ENCODE measurements at places on chromosomes 5 and 9.

GRCh38 chr5:178123966-178124925, 6.6 kb upstream of the RMND5B start:
- no peak for DNase-seq

- no peak for DNase-seq
Measured at GRCh38 chr9:103942651-103943050, 151.5 kb upstream of the SMC2 start.

DNA sequence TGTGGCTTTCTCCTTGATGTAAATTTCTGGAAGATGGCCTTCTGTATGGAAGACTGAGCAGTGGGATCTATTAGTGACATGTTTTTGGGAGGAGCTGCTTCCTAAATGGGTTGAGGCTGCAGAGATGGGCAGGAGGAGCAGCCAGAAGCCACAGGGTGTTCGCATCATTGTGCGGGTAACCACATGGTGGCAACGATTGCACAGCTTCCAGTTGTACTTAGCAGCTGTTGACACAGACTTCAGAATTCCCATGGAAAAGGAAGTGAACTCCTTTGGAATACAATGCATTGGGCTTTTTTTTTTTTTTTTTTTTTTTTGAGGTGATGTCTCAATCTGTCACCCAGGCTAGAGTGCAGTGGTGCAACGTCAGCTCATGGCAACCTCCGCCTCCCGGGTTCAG, 297.3 kb downstream of the NR3C1 start:
- no peak for DNase-seq

DNA sequence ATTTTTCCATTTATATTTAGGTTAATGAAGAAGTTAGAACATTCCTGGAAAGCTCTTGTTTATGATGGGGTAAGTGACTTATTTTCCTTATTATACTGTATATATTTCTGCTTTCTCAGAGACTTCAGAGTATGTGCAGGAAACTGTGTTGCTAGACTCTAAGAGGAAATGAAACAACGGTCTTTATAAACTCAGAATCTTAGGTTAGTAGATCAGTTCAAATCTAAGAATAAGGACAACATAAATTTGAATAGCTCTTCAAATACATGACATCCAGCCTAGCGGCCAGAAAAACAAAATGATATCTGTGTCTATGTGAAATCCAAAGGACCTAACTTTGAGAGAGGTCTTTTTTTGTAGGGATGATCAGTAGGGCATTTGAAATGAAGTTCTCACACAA, 94.3 kb downstream of the PRKACG start:
- DNase-seq = no peak

DNA sequence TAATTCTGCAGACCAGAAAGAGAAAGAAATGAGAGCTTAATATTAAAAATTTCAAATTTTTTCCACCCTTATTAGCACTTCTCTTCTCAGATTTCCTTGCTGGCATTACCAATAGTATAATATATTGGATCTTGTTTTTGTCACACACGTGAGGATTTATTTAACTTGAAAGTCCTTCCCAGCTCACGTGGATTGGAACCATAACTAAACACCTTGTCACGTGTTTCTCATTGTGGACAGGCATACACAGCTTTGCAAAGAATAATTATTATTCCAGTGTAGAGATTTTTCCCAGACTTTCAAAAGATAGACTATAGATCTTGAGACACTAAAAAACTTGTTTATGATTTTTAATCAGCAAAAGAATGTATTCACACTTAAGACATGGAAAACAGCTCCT, 123.8 kb upstream of the LPAR1 start:
- DNase-seq = no peak

GRCh38 chr9:131276891-131277286, 579 bp upstream of the FAM78A start:
- no peak for DNase-seq

DNA sequence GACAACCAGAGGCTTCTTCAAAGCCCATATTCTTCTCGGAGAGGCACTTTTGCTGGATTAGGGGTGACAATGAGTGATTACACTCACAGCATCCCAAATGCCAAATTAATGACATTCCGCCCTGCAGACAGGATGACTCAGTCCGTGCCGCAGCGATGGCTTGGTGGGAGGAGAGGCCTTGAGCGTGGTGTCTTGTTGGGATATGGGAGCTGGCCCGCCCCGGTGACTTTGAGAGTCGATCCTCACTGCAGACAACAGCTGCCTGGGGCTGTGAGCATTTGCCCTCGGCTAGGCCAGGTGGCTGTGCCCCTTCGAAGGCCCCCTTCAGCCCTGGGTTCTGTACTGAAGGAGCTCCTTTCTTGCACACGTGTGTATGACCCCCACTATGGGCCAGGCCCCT, 29.8 kb downstream of the OLFM1 start:
- no peak for DNase-seq

DNA sequence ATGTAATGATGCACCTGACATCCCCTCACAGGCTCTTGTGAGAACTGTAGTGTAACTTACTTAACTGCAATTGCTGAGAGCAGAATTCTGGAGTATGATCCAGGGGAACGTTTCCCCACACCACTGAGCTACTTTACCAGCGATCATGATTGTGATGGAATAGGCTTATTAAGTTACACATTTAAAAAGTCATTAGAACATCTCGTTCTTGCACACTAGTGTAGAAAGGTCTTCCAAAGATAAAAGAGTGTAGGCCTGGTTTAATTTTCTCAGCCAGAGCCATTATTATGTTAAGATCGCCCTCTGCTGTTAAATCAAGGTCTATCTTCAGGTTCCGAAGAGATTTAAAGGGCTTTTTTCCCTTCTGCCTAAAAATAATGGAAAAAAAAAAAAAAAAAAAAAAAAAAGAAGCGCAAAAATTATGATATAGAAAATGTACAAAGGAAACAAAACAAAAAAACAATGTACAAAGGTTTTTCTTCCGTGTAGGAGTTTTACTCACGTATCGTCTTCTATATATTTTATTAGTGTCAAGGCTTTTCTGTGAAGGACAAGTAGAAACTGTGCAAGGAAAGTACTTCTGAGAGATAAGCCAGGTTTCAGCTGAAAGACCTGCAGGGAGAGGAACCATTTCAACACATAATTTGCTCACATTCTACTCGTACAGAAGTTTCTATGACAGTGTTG, 18.6 kb upstream of the MOB3B start:
- DNase-seq = no peak

DNA sequence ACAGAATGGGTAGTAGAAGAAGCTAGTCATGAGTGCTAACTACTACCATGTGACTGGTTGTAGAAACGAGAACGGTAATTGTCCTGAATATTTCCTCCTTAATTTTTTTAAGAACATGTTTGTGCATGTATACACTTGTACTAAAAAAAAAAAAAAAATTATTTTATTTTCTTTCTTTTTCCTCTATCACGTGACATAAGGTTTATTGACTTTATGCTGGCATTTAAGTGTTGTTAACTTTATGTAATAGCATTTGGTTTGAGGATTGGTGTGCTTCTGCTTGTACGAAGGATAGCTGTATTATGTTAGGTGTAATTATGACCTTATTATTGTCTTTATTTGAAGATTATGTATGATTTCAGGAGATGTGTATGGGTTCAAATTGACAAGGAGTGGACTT, 349.1 kb upstream of the PTPRD start:
- no peak for DNase-seq

DNA sequence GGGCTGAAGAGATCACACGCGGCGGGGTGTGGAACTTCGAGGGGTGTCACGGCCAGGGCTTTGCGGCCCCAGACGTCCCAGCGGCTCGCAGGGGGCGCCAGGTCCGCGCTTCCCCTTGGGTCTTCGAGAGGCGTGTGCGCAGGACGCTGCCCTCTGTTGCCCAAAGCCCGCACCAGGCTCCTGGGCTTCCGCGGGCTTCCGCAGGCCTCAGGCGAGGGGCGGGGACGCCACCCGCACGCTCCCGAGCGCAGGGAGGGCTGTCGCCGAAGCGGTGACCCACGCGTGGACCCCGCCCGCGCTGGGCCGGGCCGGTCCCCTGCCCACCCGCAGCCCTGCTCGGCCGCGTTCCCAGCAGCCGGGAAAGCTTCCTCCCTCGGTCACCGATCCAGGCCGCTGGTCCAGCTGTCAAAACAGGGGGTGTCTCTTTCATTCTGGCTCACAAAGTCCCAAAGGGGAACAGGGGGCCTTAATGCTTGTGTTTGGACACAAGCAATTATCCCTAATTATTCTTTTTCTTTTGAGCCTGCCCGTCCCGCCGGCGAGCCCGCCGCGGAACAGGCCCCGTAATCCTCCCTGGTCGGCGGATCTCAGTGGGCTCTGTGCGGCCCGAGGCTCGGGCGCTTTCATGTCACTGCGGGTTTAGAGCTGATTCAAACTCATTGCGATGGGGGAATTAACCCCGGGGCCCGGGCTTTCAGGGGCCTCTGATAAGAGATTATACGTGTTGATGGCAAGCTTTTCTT, 60.6 kb downstream of the TMEM174 start:
- DNase-seq = peak; percentile 87

DNA sequence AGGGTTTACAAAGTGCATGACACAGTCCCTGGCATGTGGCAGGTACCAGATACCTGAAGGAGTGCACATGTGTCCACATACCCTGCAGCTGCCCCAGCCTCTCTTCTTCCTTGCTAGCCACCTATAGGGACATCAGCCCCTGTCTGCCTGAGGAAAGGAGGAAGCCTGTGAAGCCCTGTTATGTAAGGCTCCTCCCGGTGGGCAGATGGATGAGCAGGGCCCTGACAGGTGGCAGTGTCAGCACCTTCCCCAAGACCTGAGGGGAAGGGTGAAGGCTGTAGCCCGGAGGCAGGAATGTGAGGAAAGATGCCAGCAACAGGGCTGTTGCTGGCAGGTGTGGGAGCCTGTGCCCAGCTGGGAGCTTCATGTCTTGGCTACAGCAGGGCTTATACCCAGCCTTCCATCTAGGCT, 21.7 kb downstream of the TCF7 start:
- no peak for DNase-seq

DNA sequence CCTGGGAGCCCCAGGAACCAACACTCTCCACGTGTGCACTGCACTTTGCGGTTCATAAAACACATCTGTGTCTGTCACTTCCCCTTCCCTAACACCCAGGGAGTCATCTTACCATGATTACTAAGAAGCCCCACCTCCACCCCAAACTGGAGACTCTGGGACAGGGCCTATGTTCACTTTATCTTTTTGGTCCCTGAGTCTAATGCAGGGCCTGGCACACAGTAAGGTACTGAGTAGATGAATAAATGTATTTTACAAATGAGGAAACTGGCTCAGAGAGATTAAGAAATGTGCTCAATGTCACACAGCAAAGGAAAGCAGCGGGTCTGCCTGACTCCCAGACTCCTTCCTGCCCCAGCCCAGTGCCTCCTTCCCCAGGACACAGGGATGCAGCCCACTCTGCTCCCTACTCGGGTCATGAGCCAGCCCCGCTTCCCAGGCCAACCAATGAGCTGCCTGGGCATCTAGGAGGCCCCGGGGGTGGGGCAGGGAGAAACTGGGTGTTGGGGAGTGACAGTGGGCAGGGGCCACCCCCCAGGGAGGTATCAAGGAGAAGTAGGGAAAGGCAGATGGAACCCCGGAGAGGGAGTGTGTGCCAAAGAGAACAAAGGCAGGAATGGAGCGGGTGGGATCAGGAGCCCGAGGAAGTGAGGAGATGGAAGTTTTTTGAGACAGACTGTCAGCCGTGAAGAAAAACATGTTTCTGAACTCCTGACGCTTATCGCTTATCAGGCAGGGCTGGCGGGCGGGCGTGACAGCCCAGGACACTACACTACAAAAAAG, 30.5 kb downstream of the SHB start:
- no peak for DNase-seq

GRCh38 chr9:121538221-121538620, 38.6 kb upstream of the GGTA1 start:
- DNase-seq = no peak

DNA sequence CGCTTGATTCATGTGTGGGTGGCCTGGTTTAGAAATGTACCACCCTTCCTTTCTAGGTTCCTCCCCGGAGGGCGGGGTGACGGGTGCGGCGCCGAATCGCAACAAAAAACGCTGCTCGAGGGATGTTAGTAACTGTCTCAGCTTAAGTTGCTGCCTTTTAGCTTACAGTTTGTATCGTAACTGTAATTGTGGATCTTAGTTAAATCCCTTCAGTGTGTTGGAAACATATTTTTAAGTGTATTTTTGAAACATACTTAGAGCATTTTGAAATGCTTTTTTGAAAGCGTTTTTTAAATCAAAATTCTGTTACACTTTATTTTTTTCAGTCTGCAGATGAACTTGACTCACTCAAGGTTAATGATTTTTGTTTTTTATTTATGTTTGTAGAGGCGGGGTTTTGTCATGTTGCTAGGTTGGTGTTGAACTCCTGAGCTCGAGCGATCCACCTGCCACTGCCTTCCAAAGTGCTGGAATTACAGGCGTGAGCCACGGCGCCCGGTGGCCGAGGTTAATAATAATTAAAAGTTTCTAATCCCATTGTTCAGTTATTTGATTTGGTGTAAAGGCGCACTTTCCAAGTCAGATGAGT, 997 bp upstream of the CHD1 start:
- no peak for DNase-seq

DNA sequence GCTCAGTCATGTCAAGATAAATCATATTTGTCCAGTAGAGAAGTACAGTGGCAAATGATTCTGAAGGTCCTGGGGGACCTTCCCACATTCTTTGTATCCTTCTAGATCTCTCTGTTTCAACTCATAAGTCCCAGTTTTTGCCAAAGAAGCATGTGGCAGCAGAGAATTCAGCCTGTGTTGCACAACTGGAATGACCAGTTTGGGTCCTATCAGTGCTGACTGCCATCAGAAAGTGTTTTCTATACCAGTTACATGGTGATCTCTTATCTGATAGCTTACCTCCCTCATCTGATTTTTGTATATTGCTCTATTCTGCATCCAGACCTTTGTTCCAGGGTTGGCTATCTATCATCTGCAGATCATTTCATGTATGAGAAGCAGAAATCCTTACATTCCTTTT, 21.7 kb downstream of the GM2A start:
- no peak for DNase-seq

- DNase-seq = no peak
Measured at GRCh38 chr9:137820161-137820855, 57.3 kb upstream of the CACNA1B start.

DNA sequence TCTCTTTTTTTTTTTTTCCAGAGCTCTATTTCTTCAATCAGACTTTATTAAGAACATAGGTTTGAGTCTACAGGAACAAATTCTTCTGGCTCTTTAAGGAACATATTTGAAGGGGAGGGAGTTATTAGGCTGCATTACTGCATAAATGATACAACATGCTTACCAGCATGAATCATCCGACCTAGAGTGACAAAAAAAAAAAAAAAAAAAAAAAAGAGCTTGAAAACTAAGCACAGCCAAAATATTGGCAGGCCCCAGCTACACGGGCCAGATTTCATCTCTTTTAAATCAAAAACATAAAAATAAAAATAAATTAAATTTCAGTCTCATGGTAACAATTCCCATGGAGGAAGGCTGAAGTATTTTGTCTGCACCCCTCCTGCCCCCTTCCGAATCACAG, 26.3 kb downstream of the MSX2 start:
- DNase-seq = no peak

GRCh38 chr5:159051421-159052282, 48.1 kb downstream of the EBF1 start:
- peak; percentile 78 for DNase-seq

Data from ecto neural progenitor cell (in vitro differentiated cells).